ENCODE measurements at places on chromosomes 3 and 15.
A peak's percentile ranks its signal among the peaks of the same experiment; 100 is the strongest.

- peak; percentile 56 for DNase-seq
Observed at GRCh38 chr3:109532257-109533216, 195.2 kb upstream of the DPPA4 start.

- peak; percentile 52 for DNase-seq
Observed at GRCh38 chr3:111668888-111669488, 73.8 kb upstream of the ZBED2 start.

DNA sequence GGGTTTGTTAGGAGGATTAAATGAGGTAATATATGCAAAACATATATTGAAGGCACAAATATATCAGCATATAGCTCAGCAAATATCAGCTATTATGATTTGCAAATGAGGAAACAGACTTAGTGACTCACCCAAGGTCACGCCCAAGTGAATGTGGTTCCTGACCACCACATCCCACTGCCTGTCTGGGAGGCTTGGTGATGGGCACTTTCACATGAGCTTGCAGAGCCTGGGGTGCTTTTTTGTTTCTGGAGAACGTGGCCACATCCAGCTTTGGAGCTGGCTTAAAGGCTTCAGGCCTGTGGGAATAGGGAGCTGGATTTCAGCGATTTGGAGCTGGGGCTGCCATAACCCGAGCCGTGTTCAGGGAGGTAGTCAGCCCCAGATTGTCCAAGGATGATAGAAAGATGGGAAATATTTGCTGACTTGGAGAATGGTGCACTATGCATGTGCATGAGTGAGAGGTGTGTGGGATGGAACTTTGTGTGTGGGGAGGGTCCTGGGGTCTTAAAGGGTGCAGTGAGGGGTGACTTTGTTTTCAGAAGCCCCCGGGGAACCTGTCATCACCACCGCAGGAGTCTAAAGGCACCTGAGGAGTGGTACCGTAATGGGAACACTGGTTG, 12.0 kb upstream of the FGD5 start:
- DNase-seq, result no peak

GRCh38 chr3:196992461-196993065, 23.9 kb upstream of the PIGZ start:
- no peak for DNase-seq

GRCh38 chr3:117681619-117682018, 972.0 kb downstream of the TUSC7 start:
- DNase-seq, result no peak

GRCh38 chr15:40092979-40093869, 15.5 kb downstream of the BMF start:
- peak; percentile 25 for DNase-seq

Data from NCI-H2081 (cell line).